ENCODE measurements at places on chromosomes 13 and 19.
A peak's percentile ranks its signal among the peaks of the same experiment; 100 is the strongest.

GRCh38 chr13:50126993-50127725 lies 111.9 kb downstream of the KCNRG start:
- no peak for DNase-seq

DNA sequence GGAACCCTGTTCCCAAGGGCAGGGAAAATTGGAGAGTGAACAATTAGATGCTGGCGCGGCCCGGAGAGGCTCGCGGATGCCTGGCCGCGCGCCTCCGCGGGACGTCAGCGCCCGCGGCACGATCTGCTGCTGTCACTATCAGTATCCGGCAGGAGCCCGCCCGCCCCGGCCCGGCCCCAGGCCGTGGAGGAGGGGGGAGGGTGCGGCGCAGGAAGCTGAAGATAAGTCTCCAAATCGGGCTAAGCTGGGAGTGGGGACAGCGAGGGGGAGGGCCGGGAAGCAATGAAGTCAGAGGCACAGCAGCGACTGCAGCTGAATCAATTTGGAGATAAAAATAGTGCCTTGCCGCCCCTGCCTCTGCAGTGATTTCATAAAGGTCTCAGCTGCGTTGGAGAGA lies 441.5 kb upstream of the KLF12 start:
- DNase-seq = no peak

DNA sequence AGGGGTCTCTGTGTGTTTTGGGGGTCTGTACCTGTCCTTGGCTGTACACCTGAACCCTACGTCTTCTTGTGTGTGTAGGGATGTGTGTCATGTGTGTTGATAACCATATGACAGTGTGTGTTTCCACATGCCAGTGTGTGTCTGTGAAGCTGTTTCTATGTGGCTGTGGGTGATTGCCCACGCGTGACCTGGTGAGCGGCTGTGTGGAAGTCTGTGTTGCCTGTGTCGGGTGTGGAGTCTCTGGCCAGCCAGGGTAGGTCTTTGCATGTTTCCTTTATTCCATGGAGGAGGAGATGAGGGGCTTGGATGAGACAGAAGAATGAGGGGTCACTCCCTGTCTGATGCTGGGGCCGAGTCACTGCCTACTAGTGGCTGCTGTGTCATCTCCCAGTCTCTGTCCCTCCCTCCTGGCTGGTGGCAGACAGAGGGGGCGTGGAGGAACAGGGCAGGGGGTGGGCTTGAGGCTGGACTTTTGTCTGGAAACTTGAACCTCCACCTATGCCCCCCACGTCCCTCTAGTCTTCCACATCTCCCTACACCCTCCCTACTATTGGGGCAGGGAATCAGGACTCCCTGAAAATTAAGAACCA lies 2.8 kb upstream of the FOSB start:
- DNase-seq = no peak

GRCh38 chr13:28258417-28258816 lies 120.1 kb downstream of the PAN3 start:
- DNase-seq = no peak

GRCh38 chr19:3250675-3251074 lies 26.2 kb downstream of the CELF5 start:
- DNase-seq = peak; percentile 35

DNA sequence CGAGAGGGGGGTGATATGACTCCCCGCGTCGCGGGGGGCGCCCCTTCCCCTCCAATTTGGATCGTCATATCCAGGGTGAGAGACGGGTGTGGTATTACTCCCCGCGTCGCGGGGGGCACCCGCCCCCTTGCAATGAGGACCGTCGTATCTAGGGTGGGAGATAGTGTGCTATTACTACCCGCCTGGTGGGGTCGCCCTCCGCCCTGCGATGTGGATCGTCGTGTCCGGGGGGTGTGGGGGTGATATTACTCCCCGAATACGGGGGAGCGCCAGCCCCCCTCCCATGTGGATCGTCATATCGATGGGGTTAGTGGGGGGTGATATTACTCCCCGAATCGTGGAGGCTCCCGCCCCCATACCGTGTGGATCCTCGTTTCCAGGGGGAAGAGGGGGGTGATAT lies 29.2 kb upstream of the RGCC start:
- DNase-seq = no peak

DNA sequence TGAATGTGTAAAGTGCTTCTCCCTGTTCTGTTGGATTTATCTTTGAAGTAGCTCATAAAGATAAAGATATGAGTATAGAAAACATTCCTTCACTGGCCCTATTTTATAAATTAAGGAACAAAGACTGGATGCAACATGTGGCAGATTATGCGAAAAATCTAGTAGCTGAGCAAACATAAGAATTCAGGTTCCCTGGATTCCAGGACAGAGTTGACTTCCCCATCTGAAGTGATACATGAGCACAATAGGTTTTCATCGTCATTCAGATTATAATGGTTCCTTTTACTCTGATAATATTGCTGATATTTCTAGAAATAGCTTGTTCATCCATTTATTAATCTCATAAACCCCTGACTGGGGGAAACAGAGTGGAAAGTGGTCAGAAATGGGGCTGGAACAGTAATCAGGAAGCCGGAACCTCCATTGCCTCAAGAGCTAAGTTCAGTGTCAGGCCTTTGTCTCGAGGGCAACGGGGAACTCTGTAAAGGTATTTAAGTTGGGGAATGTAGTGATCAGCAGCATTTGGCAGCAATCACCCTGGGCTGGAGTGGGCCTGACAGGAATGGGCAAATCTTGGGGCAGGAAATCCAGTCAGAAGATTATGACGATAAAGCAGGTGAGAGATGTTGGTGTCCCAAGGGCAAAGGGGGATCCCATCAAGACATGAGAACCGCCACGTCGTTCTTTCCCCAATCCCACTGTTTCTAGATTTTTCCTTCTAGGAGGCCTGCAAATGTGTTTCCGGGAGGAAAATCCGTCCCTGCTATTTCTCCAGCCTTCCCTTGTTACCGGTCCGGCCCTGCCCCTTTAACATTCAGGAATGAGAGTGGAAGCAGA lies 232.5 kb upstream of the SERP2 start:
- peak; percentile 57 for DNase-seq

DNA sequence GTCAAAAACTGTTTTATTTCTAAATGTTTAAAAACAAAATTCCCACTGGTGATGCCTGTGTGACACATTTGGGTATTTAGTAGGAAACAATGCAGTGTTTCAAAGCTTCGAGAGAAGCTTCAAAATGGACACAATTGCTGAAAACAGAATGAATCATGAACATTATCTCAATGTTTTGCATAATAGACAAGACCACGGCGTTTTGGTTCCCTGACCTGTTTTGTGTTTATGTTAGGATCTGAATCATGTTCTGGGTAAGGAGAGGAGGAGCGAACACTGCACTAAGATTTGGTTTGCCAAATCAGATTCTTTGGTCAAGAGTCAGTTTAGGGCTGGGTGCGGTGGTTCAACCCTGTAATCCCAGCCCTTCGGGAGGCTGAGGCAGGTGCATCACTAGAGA lies 42.2 kb downstream of the IFT88 start:
- no peak for DNase-seq

DNA sequence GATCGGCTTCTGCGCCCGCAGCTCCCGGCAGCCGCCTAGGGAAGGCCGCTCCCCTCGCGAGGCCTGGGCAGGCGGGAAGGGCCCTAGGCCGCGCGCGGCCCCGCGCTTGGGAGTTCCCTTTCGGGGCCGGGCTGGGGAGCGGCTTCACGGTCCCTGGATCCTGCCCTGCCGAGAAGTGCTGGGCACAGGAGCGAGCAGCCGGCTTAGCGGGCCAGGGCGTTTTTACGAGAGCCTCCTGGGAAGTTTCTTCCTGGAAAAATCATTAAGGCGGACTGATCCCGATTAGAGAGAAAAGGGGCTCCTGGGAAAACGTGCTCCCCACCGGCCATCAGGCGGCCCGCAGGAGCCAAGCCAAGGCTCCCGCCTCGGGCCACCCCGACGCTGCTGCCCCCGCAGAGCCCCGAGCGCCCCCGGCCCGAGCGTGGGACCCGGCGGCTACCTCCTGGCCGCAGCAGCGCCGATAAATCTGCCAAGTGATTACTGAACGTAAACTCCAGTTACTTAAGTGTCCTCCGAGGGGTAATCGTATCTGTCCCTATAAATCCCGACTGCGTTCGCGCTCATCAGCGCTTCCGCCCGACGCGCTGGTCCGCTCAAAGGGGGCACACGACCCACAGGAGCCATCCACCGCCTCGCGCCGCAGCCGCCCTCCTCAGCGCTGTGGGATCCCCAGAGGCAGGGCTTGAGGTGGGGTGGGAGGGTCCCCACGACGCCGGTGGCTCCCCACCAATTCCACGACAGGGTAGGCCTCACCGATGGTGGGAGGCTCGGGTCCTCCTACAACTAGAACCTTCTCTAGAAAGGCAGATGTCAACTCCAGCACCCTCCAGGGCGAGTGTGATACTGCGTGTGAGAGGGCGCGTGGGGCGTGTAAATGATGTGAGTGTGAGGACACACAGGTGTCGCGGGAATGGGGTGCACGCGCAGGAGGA lies 2.8 kb downstream of the ZIC5 start:
- DNase-seq = no peak

GRCh38 chr13:28349907-28350654 lies 144.8 kb downstream of the FLT1 start:
- no peak for DNase-seq

- DNase-seq = peak; percentile 69
These were observed 24.0 kb downstream of the ALG5 start for GRCh38 chr13:36975172-36975571.

DNA sequence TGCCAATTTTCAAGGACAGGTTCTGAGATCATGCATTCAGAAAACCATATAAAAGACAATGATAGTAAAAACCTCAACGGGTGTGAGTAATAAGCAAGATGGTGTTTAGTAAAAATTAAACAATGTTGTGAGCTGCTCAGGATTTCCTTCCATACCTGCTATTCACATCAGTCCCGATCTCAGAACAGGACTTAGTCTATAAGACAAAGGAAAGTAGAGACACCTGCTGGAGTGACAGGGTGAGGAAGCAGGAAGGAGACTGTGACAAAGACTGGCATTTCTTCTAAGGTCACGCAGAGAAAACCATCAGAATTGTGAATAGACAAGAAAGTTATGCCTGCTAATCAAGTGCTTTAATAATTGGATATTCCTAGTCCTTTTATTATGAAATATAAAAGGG lies 648.0 kb downstream of the DACH1 start:
- DNase-seq = peak; percentile 41

DNA sequence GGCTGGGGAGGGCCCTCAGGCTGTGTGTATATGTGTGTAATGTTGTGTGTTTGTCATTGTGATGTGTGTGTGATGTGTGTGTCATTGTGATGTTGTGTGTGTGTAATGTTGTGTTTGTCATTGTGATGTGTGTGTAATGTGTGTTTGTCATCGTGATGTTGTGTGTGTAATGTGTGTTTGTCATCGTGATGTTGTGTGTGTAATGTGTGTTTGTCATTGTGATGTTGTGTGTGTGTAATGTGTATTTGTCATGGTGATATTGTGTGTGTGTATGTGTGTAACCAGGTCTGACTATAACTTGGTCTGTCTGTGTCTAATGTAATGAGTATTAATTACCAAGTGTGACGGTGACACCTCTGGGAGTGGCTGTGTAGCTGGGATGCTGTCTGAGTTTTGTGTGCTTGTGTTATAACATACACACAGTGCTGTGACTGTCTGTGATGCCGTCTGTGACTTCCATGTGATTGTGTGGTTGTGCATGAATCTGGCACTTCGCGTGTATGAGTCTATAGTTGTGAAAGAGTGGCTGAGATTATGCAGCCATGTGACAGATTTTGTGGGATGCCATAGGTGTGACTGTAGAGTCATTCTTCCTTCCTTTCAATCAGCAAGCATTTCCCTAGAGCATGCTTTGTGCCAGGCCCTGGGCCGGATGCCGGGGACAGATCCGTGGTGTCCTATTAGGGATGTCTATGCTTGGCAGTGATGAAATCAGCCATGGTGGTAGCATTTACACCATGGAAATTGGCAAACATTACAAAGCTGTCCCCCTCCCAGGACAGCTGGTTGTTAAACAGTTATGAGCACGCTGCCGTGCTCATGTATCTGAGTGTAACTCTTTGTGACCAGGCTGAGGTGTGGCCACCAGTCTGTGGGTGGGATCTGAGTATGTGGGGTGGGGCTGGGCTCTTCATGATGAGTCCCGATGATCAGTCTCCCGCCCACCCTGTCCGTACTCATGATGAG lies 6.4 kb downstream of the TNFSF14 start:
- peak; percentile 43 for DNase-seq

- peak; percentile 80 for DNase-seq
These were observed 13.8 kb downstream of the SPINT2 start for GRCh38 chr19:38277969-38278680.

GRCh38 chr13:32125221-32125689 lies 93.7 kb downstream of the FRY start:
- peak; percentile 79 for DNase-seq

GRCh38 chr13:97069050-97069815 lies 75.0 kb upstream of the OXGR1 start:
- DNase-seq = peak; percentile 58

GRCh38 chr19:33821871-33822270 lies 25.2 kb downstream of the KCTD15 start:
- DNase-seq = no peak

GRCh38 chr13:35481777-35482176 lies 5.3 kb upstream of the MAB21L1 start:
- DNase-seq = no peak

Measured in trophoblast cell (in vitro differentiated cells and primary cell).